ENCODE measurements at places on chromosomes 12 and 14.
A peak's percentile ranks its signal among the peaks of the same experiment; 100 is the strongest.

GRCh38 chr12:47773858-47774580 lies 981 bp downstream of the SLC48A1 start:
- DNase-seq = no peak

DNA sequence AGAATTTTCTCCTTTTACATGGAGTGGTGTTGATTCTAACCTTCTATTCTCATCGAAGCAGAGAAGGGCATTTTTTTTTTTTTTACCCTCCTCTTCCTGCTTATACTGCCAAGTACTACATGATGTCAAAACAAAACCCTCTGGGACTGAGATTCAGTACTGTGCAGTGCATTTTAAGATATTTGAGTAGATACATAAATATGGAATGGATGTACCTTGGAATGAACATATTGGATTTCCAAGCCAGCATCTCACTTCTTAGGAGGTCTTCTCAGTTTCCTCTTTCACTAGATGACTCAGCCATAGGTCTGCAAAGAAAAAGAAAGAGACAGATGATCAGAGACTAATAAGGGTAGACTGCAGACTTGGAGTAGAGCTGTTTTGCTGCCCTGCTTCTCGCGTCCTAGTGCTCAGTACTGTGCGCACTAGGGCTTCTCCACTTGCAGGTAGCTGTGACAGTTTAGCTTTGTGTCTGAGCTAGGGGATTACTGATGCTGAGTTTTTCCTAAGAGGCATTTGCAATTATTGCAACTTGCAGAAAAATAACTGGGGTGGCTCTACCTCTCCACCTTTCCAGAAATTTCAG lies 20.4 kb downstream of the TPH2 start:
- DNase-seq = no peak

GRCh38 chr12:72146495-72146894 lies 125.7 kb upstream of the TRHDE start:
- no peak for DNase-seq

- DNase-seq = no peak
Observed at GRCh38 chr14:23281247-23281646, 4.7 kb downstream of the HOMEZ start.

GRCh38 chr12:15220915-15221885 lies at the start of gene RERG:
Gene RERG, minus strand, starts transcription at chr12:15221417. Its CDS starts 3,928 bp downstream, at chr12:15217489.
- peak; percentile 68 for DNase-seq

DNA sequence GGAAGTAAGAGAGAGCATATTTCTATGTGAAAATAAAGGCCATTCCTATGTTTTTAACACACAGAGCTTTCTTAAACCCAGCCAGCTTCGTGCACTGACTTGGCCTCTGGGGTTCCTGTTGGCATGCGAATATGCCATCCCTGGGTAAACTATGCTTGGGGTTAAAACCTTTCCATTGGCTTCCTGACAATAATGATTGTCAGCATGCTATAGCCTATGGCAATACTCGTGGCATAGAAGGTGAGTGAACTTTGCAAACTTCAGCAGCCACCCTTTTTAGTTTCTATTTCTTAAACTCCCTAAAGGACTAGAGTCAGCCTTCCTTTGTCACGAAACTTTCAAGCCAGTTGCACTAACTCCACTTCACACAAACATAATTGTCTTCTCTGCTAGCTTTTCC lies 148.4 kb upstream of the RGS6 start:
- no peak for DNase-seq

- no peak for DNase-seq
Observed at GRCh38 chr12:107528731-107529365, 156.8 kb upstream of the PWP1 start.

DNA sequence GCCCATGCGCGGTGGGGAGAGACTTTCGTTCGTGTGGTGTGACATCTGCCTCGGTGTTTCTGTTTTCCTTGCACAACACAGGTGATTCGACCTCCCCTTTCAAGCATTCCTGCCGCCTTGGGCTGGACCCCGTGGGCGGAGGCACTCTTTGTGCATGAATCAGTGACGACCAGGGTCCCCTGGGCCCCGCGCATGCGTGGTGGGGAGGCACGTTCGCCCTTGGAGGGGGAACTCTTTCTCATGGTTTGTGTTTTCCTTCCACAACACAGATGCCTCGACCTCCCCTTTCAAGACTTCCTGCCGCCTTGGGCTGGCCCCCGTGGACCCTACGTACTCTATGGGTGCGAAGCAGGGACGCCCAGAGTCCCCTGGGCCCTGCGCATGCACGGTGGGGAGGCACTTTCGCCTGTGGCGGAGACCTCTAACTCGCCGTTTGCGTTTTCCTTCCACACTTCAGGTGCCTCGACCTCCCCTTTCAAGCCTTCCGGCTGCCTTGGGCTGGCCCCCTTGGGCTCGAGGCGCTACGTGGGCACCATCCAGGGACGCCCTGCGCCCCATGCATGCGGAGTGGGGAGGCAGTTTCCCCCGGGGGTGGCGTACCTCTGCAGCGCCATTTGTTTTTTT lies 340.9 kb downstream of the ALG10 start:
- DNase-seq = no peak

GRCh38 chr12:96719660-96720362 lies 187.2 kb upstream of the NEDD1 start:
- DNase-seq = no peak
